ENCODE measurements at places on chromosomes 6 and 20.
A peak's percentile ranks its signal among the peaks of the same experiment; 100 is the strongest.

- no peak for DNase-seq
Measured at GRCh38 chr6:96237638-96238347, 222.0 kb downstream of the FUT9 start.

- no peak for DNase-seq
Measured at GRCh38 chr6:8481727-8482126, 46.4 kb upstream of the SLC35B3 start.

- no peak for DNase-seq
Measured at GRCh38 chr20:13046409-13046808, 37.6 kb downstream of the SPTLC3 start.

GRCh38 chr6:35602133-35602946 lies 86.4 kb downstream of the FKBP5 start:
- DNase-seq: no peak

GRCh38 chr6:56420296-56420695 lies 172.9 kb upstream of the COL21A1 start:
- no peak for DNase-seq

GRCh38 chr6:102732898-102733297 lies 1339.4 kb downstream of the GRIK2 start:
- no peak for DNase-seq

GRCh38 chr20:29878281-29878741 lies 1379.2 kb upstream of the DEFB115 start:
- no peak for DNase-seq

DNA sequence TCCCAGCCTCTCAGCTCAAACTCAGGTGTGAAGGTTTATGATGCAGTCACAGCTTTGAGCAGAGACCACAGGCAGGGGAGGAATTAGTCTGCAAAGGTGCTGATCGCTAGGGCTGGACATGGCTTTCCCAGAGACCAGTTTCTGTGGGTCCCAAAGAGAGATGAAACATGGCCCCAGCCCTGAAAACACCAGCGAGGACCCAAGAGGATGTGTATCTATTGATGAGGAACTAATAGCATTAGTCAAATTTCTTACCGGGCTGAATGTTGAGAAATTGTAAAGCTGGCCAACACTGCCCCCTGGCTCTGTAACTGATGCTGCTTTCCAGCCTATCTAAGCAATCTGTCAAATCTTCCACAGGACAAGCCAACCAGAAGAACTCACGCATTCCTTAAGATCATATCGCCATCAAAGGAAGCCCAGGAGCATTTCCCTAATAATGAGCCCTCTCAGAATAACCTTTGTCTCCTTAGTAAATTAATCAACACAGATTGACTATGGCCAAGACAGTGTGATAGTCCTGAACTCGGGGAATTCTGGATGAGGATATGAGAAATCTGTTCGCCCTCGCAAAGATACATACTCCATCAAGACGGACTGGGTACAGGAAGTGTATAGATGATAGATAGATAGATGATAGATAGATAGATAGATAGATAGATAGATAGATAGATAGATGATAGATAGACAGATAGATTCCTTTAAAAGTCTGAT lies 7.8 kb upstream of the ACSS1 start:
- peak; percentile 60 for DNase-seq

- no peak for DNase-seq
Measured at GRCh38 chr6:119360262-119360915, 10.8 kb upstream of the MAN1A1 start.

DNA sequence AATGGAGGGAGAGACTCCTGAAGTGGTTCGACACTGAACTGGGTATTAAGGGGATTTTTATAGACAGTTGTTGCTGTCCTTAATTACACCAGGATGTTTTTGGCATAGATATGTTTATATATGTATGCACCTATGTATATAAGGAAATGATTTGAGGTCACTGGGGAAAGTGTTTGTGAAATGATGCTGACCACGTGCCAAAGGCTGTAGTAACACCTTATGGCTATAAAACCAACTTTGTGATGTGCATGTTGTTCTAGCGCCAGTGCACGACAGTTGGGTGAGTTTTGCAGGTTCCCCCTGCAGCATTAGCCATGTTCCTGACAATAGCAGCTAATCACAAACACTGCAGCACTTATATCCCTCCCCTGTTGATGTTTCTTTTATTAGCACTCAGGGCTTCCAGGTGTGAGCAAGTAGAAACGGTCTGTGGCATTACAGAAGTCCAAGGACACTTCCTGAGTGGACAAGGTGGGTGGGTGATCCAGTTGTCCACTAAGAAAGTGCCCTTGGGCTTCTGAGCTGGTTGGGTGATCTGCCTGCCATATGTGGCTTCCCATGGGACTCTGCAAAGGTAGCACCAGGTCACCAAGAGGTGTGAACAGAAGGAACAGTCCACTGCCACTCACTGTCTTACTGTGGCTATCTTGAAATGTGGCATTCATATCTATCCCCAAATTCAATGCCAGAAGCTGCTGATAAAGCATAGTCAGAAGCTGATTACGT lies 63.0 kb upstream of the RBM24 start:
- DNase-seq: no peak

DNA sequence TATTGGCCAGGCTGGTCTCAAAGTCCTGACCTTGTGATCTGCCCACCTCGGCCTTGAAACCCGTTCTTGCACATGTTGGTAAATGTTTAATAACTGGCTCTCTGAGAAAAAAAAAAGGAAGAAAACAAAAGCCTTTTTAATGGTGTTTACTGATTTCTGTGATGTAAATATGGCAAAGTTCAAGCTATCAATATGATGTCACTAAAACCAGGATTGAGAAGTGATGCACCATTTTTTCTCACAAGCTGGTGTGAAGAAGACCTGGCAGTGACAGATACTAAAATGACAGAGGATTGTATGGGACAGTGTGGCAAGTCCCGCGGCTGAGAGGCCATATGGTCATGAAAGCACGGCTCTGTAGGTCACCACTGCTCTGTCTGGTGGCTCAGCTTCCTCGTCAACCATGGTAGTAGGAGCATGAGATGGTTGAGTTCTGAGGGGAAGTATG lies 196.3 kb upstream of the SUPT3H start:
- DNase-seq: no peak

DNA sequence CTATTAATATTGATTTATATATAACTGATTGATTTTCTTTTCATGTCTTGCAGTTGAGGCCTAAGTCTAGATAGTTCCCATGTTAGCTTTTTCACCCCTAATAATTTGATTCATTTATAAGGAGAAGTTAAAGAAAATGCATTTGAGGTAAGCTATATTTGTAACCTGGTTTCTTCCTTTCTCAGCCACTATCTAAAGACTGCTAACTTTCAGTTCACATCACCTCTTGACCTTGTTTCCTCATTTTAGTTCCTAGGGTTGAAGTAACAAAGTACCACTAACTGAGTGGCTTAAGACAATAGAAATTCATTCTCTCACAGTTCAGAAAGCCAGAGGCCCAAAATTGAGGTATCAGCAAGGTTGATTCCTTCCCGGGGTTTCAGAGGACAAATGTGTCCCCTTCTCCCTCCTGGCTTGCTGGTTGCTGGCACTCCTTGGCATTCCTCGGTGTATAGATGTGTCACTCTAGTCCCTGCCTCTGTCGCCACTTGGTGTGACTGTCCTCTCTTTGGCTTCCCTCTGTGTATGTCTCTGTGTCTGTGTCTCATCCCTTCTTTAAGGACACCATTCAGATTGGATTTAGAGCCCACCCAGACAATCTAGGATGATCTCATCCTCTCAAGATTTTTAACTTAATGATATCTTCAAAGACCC lies 55.9 kb upstream of the C20orf144 start:
- no peak for DNase-seq

DNA sequence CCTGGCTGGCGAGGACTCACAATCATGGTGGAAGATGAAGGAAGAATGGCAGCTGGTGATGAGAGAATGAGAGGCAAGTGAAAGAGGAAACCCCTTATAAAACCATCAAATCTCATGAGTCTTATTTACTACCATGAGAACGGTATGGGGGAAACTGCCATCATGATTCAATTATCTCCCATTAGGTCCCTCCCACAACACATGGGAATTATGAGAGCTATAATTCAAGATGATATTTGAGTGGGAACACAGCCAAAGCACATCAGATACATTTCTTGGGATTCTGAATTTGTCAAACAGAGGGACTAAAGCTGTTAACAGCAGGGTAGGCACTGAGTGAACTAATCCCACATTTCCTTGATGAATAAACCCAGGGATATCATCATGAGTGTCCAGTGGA lies 116.2 kb upstream of the PLCB4 start:
- DNase-seq: no peak

DNA sequence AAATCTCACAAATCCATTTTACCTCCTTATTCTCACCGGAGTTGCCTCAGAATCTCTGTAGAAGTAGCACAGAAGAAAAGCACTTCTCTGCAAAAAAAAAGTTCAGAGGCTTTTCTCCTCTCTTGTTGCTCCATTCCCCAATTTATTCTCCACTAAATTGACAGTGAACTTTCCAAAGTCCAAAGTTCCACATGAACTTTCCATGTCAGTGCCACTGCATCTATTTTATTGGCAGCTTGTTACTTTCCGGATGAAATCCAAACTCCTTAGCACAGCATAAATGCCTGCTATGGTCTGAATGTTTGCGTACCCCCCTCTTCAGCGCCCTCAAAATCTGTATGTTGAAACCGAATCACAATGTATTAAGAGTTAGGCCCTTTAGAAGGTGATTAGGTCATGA lies 77.0 kb upstream of the MAP7 start:
- no peak for DNase-seq

GRCh38 chr6:53066077-53066417 lies 843 bp downstream of the FBXO9 start:
- DNase-seq: no peak

- no peak for DNase-seq
Measured at GRCh38 chr6:128655978-128656498, 135.6 kb upstream of the PTPRK start.

DNA sequence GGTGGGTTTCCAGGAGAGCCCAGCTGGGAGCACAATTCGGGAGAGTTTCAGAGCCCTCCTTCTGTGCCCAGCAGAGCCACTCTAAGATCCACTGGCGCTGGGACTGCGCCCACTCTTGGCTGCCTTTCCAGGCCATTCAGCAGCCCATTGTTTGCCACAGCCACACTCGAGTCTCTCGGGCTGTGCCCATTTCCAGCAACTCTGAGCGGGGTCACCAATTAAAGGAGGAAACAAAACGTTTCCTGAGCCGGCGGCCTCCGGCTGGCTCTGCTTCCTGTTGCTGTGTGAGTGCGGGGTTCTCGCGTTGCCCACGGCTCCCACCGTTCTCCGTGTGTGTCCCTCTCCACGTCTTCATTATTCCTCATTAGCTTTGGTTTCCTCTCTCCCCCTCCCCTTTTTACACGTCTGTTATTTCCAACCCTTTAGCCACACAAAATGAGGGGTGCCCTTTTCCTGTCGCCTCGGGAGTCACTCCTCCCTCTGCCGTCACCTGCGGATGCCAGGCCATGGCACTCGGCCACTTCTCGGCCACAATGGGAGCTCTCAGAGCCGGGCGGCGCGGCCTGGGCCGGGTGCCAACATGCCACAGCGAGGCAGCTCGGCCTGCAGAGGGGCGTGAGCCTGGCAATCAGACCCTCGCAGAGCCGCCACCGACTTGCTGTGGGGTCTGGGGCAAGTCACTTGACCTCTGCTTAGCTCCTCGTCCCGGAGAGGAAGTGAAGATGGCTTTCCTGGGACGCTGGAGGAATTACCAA lies 94.3 kb upstream of the NKX2-2 start:
- DNase-seq: no peak

- no peak for DNase-seq
Measured at GRCh38 chr20:33793011-33793931, 17.9 kb upstream of the CHMP4B start.

GRCh38 chr6:110990840-110991576 lies 9.2 kb downstream of the RPF2 start:
- DNase-seq: no peak

- DNase-seq: no peak
Measured at GRCh38 chr6:37632291-37632690, 65.4 kb downstream of the MDGA1 start.

GRCh38 chr20:53706466-53707370 lies 113.1 kb upstream of the ZNF217 start:
- DNase-seq: peak; percentile 12

- DNase-seq: no peak
Measured at GRCh38 chr20:51731731-51732095, 36.5 kb downstream of the ATP9A start.

DNA sequence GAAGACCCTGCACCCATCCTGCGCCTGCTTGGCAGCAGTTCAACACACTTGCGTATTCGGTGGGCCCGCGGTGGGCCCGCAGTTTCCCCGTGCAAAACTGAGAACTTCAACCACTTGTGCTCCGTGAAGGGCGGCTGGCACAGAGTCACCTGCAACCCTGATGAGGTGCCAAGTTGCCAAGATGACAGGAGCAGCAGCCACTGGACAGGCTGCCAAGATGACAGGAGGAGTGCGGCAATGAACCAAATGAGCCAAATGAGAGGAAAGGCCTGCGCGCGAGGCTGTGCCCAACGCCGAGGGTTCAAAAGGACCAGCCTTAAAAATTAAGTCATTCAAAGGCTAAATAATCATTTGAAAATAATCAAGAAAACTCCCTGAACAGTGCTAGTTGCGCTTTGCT lies 20.1 kb downstream of the DIDO1 start:
- no peak for DNase-seq

- no peak for DNase-seq
Measured at GRCh38 chr6:118683881-118684872, 32.8 kb upstream of the CEP85L start.

DNA sequence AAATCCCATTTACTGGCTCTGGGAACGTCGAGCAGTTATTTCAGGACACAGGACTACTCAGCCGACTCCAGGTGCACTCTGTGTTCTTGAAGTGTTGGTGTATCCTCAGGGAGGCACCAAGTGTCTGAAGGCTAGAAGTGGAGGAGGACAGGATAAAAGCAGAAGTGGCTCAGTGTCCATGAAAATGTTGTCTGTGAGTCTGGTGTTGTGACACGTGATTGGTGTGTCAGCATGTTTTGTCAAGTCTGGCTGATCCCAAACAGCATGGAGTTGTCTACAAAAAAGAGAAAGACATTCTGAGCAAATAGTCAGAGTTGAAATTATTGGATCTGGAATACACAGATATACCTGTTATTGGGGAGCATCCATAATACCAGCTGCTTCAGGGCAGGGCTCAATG lies 30.3 kb downstream of the SCGN start:
- DNase-seq: no peak

DNA sequence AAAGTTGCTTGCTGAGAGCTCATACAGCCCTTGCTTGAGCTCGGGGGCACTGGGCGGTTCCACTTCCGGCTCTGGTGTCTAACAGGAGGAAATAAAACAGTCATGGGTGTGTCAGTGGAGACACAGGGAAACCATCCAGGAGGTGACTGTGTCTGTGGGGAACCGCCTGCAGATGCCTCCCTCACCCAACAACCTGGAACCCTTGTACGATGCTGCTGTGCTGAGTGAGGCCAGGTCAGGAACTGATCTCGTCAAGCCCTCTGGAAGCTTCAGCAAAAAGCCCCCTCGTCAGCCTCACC lies 15.5 kb downstream of the TXNDC5 start:
- DNase-seq: no peak

GRCh38 chr6:128516514-128516898 lies 3.9 kb downstream of the PTPRK start:
- DNase-seq: no peak

All from T-cell (primary cell).